AG10803 (cell line): ENCODE measurements at places on chromosomes 5 and 9.

DNA sequence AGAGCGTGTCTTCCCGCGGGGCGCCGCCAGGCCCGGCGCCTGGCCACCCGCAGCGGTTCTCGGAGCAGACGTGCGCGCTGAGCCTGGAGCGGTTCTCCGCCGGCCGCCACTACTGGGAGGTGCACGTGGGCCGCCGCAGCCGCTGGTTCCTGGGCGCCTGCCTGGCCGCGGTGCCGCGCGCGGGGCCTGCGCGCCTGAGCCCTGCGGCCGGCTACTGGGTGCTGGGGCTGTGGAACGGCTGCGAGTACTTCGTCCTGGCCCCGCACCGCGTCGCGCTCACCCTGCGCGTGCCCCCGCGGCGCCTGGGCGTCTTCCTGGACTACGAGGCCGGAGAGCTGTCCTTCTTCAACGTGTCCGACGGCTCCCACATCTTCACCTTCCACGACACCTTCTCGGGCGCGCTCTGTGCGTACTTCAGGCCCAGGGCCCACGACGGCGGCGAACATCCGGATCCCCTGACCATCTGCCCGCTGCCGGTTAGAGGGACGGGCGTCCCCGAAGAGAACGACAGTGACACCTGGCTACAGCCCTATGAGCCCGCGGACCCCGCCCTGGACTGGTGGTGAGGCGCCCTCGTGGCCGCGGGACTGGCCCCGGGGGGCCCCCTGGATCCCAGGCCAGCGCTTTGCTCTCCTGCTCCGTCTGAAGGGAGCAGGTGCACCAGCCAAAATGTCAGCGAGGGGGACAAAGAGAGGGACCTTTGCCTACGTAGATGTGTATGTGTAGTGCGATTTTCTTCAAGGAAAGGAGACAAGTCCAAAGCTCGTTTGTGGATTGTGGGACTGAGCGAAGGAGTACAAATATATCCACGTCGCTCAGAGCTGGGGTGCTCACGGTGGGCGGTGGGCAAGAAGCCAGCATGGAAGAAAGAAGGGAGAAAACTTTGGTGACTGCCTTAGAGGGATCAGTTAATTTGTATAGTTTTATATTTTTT lies 19.5 kb downstream of the BTNL9 start:
- no peak for DNase-seq

GRCh38 chr5:180889381-180889780 lies 9.6 kb upstream of the BTNL8 start:
- no peak for DNase-seq

- DNase-seq: no peak
Observed at GRCh38 chr5:174917976-174918554, 193.7 kb downstream of the MSX2 start.

DNA sequence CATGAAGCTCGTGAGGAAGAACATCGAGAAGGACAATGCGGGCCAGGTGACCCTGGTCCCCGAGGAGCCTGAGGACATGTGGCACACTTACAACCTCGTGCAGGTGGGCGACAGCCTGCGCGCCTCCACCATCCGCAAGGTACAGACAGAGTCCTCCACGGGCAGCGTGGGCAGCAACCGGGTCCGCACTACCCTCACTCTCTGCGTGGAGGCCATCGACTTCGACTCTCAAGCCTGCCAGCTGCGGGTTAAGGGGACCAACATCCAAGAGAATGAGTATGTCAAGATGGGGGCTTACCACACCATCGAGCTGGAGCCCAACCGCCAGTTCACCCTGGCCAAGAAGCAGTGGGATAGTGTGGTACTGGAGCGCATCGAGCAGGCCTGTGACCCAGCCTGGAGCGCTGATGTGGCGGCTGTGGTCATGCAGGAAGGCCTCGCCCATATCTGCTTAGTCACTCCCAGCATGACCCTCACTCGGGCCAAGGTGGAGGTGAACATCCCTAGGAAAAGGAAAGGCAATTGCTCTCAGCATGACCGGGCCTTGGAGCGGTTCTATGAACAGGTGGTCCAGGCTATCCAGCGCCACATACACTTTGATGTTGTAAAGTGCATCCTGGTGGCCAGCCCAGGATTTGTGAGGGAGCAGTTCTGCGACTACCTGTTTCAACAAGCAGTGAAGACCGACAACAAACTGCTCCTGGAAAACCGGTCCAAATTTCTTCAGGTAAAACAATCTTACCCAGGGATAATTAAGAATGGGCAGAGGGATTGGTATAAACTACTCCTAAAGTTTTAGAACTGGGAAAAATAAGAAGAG lies 12.9 kb downstream of the ITGA1 start:
- DNase-seq: peak; percentile 79

DNA sequence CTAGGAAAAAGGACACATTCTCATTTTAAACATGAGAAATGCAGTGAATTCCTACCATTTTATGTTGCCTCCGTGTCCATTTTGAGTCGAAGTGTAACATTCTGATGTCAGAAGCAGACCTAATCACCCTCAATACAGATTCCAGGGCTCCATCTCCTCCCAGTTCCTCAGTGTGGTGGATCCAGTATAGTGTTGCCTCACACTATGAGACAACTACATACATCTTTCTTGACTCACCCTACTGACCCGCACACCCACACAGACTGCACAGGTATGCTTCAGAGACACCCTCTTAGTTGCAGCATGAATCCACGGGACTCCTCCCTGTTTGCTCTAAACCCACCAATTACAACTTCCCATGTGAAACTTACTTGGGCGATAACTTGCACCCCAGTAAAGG lies 564.9 kb downstream of the SEMA5A start:
- no peak for DNase-seq

- DNase-seq: no peak
Observed at GRCh38 chr5:16886793-16887345, 49.2 kb downstream of the MYO10 start.

DNA sequence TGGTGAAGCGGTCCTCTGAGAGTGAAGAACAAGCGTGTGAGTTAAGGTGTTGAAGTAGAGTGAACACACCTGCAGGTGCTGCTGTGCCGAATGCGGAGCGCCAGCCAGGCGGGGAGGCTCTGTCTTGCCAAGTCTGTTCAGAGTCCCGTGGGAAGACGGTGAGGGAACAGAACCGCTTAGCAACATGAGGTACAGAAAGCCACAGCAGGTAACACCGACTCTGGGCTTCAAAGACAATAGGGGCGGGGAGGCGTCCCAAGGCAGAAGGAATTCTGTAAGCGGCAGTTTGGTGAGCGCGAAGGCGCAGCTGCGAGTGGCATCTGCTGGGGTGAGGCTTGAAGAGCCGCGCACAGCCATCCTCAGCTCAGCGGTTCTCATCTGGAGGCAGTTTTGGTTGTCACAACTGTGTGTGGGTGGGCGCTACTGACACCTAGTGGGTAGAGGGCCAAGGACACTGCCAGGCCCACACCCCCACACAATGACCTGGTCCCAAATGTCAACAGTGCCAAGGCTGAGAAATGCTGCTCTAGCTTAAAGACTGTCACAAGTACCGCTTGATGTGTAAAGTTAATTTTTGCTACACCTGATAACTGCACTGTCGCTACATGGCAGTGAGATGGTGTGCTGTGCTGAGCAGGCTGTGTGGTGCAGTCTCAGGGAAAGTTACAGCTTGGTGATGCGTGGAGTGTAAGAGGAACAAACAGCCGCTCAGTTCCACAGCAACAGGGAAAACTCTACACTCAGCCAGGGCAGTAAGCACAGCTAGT lies 67.4 kb upstream of the TBC1D9B start:
- DNase-seq: peak; percentile 6

- no peak for DNase-seq
Observed at GRCh38 chr5:80220245-80220897, 35.5 kb downstream of the SERINC5 start.

DNA sequence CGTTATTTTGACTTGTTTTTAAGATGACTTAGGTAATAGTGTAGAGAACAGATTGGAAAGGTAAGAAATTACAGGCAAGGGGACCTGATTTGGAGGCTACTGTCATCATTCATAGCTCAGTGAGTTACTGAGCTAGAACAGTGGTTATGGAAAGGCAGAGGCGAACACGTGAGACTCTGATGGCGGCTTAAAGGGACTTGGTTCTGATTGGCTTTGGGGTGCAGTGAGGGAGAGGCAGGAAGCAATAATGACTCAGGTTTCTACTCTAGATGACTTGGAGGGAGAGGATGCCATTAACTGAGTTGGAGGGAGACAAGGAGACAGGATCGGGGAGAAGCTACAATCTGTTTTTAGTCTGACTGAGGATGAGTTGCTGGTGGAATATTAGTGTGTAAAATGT lies 3.0 kb downstream of the F2RL2 start:
- DNase-seq: no peak

DNA sequence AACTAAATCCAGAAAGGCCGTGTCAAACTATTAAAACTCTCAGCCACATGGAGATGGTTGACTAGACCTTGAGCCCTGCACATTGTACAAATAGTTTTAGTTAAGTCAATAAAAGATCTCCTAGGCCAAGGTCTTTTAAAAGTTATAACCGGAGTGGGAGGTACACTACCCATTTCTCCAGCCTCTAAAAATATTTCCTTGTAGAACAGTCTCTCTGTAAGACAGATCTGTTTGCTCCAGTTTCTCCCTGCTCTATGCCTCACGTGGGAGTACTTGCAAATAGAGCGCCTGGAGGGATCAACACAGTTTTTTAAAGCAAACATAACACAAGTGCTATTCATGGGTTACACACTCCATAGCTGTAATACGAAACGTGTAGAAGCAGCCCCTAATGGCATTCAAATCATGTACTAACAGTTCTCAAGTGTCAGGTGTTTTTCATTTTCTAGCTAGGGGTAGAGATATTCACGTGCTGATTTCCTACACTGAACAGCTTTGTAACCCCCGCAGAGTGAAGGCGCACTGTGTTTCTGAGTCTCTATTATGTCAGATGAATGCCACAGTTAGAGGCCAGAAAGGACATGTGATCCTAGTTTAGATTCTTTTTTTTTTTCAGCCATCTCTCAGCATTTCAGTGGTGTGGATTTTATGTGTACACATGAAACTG lies 703.4 kb upstream of the GRAMD2B start:
- no peak for DNase-seq

DNA sequence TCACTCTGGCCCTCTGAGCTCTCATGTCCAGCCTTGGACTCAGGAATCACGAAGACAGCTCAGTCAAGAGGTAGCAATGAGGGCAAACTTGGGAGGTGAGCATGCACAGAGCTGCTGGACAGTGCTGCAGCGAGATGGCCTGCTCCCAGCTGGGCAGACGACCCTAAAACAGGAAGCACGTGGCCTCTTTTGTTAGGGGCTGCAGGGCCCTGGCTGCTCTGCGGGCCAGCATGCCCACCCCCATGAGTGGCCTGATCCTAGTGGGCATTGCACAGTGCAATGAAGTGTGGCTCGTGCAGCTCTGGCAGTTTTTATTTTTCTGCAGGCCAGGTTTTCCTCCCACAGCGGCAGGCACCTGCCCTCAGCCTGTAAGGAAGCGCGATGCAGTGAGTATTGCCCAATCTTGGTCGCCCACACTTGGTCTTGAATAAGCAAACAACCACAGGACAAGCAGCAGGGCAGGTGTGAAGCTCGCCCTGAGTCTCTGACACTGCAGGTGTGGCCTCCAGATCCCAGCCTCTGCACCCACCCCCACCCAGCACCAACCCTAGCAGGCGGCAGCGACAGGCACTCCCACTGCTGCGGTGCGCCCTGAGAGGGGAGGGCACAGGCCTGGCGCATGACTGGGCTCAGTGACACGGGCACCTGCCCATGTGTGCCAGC lies 60.8 kb downstream of the SEMA4D start:
- DNase-seq: no peak

- no peak for DNase-seq
Observed at GRCh38 chr5:56984445-56984844, 32.5 kb upstream of the MIER3 start.

DNA sequence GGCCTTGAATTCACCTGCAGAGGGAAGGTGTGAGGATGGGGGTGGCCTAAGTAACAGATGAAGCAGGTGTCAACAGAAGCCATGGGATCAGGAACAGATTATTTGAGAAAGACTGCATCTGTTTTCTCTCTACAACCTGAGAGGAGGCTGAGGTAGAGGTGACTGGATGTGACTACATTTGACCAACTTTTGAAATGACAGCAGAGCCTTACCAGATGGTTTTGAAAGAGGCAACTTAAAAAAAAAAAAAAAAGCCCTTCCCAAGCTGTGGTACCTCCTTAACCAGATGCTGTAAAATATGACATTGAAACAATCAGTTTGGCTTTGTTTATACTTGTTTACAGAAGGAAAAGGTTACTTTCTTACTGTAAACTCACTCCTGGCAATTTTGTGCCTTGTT lies 108.6 kb downstream of the TRIO start:
- no peak for DNase-seq

- no peak for DNase-seq
Observed at GRCh38 chr9:109088221-109088620, 31.5 kb downstream of the TMEM245 start.

DNA sequence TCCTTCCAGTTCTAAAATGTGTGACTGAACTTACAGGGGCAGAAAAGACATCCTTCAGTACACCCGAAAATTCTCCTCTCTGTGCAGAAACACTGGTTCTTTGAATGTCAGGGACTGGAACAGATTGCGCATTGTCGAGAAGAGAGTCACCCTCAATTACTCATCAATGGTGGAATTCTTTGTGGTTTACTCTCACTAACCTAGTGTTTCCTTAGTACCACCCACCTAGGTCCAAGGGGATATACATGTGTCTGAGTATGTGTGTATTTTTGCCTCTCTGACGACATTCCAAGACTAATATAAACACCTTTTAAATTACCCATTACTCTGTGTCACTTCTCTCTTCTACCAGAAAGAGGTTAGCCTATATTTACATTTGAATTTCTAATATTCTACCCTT lies 660.8 kb downstream of the TLE1 start:
- peak; percentile 77 for DNase-seq

- no peak for DNase-seq
Observed at GRCh38 chr9:112836394-112836793, 54.3 kb downstream of the SLC46A2 start.

DNA sequence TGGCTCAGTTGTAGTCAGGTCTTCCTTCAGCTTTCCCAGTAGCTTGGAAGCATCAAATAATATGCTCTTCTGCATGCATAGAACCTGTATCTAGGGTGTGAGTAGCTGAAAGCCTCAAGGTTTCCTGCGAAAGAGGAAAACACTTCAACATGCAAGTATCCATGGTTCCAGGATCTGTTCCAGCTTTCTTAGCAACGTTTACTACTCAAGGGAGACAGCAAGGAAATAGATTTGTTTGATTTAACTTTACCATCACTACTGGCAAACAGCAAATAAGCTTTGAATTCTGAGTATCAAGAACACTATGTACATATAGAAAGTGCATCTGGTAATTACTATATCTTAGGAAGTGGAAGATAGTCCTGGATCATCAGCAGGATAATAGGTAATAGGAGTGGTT lies 341.0 kb downstream of the PRR16 start:
- DNase-seq: peak; percentile 15

GRCh38 chr9:38000332-38000731 lies 68.7 kb downstream of the SHB start:
- DNase-seq: no peak

DNA sequence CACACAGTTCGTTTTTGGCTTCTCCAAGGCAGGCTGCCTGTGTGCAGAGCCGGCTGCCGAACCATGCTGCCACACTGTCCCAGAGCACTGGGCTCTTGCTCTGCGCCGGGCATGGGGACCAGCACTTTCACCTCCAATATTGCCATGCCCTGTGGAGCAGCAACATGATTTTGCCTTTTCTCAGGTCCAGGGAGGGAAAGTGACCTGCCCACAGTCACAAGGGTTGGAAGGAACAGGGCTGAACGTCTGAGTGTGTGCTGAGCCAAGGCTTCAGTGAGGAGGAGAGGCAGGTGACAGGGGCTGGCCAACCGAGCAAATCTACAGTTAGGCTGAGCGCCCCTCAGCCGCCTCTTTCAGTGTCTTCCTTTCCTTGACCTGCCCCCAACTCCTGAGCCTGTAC lies 34.0 kb upstream of the SYNPO start:
- no peak for DNase-seq

GRCh38 chr9:73129941-73130685 lies 21.6 kb upstream of the ANXA1 start:
- no peak for DNase-seq
